ENCODE measurements at places on chromosomes 7 and 10.

- DNase-seq = peak; percentile 65
Measured at GRCh38 chr10:28089467-28089866, 90.6 kb upstream of the ODAD2 start.

GRCh38 chr7:45157653-45158401, at the start of gene RAMP3:
RAMP3 (plus strand) TSS chr7:45157791; CDS start chr7:45157829, 38 bp downstream.
- no peak for DNase-seq

- DNase-seq = no peak
Measured at GRCh38 chr7:133309333-133309732, 56.5 kb downstream of the EXOC4 start.

DNA sequence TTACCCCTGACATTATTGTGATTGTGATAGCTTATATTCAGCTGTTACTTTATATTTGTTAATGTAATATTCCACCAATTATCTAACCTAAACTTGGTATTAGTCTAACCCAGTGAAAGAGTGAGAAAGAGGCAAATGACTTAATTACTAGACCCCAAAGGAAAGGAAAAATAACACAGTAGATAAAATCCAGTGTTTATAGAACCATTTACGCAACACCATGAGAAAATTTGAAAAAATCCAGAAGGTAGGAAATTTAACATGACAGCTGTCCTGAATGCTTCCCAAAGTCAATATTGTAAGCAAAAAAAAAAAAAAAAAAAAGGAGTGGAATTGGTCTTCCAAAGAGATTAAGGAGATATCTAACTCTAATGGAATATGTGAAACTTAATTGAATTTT, 741.5 kb upstream of the GHITM start:
- DNase-seq = no peak

DNA sequence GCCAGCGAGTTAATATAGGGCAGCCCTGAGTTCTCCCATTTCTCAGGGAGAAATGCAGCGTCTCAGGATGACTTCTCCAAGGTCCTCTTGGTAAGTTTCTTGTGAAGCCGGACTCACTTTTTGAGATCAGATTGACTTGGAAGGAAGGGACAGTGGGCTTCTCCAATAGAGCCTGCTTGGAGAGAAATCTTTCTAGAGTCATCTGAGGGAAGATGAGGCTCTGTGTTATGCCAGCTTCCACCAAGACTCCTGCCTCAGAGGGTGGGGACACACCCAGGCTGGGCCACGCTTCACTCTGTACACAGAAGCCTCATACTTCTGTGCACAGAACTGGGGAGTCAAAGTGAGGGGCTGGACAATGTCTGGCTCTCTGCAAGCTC, 5.6 kb downstream of the C10orf105 start:
- DNase-seq = no peak

DNA sequence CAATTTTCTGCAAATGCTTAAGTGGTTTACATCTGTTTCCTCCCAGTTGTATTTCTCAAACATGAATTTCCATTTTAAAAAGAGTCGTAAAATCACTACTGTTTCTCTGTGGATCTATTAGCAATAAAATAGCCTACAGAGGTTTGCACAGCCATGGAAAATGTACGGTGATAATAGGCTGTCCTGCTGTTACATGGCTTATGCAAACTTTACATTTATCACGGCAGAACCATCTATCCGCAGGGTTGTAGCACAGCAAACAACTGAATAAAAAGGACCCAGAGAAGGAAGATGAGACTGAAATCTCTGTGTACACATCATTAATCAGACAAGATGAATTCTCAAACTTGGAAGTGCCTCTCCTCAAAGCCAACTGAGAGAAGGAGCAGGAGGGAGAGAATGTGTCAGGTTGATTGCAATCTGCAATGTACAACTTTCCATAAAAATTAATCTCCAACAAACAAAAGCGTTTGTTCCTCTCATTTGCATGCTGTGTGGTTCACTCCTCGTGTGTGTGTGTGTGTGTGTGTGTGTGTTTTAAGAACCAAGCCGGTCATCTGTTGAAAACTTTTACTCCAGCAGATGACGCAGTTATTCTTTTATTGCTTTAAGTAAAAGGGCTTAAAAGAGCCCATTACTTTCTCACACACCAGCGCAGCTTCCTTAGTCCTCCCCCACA, 279.3 kb downstream of the SKAP2 start:
- DNase-seq = no peak

GRCh38 chr10:110207011-110207804, at the start of gene MXI1:
MXI1 (plus strand) TSS chr10:110207605; CDS start chr10:110207809, 204 bp downstream.
- DNase-seq = peak; percentile 82

DNA sequence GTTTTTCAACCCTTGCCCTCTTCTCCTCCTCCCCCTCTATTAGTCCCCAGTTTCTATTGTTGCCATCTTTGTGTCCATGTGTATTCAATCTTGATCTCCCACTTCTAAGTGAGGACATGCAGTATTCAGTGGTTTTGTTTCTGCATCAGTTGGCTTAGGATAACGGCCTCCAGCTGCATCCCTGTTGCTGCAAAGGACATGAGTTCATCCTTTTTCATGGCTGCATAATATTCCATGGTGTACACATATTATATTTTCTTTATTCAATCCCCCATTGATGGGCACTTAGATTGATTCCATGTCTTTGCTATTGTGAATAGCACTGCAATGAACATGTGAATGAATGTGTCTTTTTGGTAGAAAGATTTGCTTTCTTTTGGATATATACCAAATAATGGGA, 190.4 kb upstream of the LYZL1 start:
- no peak for DNase-seq

DNA sequence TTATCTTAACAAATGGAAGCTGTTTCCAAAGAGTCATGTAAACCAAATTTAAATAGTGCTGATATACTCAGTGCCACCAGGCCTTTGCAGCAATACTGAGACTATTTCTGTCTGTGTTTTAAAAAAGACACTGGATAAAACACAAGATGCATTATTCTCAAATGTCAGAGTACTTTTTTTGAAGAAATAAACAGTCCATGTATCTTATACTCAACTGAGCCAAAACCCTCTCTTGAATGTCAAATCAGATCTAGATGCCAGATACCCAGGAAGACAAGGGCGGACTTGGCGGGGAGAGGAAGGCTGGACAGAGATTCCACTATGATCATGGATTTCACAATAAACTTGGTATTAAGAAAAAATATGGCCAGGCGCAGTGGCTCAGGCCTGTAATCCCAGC, 127.6 kb downstream of the COBL start:
- no peak for DNase-seq

DNA sequence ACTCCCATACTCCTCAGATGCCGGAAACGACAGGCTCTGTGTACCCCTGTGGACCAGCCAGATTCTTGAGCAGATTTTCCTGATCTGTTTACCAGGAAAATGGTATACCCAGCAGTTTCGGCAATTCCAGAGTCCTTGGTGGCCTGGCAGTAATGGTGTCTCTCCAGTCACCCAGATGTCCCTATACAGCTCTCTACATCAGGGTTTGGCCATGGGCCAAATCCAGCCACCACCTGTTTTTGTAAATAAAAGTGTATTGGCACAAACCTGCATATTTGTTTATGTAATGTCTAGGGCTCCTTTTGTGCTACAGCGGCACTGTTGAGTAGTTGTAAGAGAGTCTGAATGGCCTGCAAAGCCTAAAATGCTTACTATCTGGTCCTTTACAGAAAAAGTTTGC, 491.3 kb downstream of the RPS24 start:
- DNase-seq = no peak

- no peak for DNase-seq
Measured at GRCh38 chr7:24652251-24652939, 79.1 kb downstream of the PALS2 start.

GRCh38 chr7:3578399-3578798, 277.3 kb downstream of the SDK1 start:
- no peak for DNase-seq

DNA sequence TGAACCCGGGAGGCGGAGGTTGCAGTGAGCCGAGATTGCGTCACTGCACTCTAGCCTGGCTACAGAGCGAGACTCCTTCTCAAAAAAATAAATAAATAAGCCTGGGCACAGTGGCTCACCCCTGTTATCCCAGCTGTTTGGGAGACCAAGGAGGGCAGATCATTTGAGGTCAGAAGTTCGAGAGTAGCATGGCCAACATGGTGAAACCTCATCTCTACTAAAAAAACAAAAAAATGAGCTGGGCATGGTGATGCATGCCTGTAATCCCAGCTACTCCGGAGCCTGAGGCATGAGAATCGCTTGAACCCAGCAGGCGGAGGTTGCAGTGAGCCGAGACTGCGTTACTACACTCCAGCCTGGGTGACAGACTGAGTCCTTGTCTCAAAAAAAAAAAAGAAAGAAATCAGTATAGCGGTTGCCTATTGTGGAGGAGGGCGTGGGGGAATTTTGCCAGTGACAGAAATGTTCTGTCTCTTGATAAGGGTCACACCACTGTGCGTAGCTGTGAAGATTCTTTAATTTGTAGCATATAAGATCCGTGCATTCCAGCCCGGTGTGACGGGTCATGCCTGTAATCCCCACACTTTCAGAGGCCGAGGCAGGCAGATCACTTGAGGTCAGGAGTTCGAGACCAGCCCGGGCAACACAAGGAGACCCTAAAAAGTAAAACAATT, 17.9 kb upstream of the EIF3B start:
- DNase-seq = no peak

GRCh38 chr10:44539178-44539577, 154.3 kb upstream of the CXCL12 start:
- DNase-seq = no peak

GRCh38 chr7:47188136-47188535, 393.8 kb downstream of the TNS3 start:
- DNase-seq = no peak

GRCh38 chr10:92184977-92185376, 105.9 kb downstream of the CPEB3 start:
- DNase-seq = no peak

- DNase-seq = peak; percentile 20
Measured at GRCh38 chr10:43078986-43079273, 2.1 kb downstream of the RET start.

DNA sequence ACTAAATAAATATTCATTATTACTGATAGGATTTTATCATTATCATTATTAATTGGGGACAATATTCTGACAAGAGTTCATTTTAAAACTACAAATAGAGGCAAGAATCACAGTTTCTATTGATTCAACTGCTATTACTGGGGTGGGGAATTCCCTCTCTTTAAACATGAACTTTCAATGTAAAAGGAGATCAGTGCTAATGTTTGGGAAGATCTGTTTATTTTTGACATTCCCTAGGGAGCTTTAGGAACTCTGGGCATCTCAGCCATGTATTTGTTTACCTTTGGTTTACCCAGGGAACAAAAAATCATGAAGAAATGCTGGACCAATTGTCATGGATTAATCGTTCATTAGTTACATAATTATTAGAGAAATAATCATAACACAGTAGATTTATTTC, 443.2 kb upstream of the AKR1E2 start:
- DNase-seq = peak; percentile 61

GRCh38 chr7:12643644-12644043, 43.8 kb upstream of the ARL4A start:
- DNase-seq = no peak

DNA sequence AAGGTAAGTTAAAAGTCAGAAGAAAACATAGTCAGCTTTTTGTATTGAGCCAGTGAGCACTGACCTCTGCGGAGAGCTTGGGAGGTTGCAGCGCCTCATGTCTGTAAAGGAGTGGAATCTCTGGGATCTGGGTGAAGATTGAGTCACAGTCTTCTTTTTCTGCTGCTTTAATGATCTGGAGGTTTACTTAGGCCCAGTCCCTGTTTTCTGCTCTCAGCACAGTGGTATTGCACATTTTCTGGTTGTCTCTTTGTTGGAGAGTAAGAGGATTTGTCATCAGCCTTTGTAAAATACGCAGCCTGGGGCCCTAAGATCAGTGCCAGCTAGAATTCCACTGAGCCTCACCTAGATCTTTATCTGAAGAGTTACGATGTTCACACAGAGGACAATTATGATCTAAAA, 58.3 kb upstream of the GJD4 start:
- DNase-seq = no peak

DNA sequence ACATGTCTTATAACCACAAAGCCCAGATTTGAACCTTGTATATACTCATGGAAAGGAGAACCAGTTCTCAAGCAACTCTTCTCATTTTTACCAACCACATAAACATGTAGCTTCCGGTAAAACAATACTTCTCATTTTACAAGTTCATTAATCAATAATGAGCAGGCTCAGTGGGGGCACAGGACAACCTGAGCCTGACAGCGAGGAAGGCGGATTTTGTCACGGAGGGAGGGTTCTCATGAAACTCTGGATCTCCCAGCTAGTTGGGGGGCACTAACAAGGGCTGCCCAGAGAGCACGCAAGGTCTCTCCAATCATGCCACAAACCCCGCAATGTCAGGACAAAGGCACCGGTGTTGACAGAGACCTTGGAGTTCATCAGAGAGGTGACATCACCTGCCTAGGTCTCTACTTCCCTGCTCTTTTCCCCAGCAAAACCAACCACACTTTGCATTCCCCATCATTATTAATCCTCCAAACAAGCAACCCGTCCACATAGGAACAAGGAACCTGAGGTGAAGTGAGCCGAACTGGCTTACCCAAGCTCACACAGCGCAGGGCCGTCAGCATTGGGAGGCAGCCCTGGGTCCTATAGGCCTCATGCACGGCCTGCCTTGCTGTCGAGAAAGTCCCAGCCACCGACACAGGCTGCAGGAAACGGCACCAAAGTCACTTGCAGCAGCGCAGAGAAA, 192.1 kb upstream of the KLF14 start:
- no peak for DNase-seq

GRCh38 chr7:30224511-30225062, 59.8 kb upstream of the ZNRF2 start:
- DNase-seq = peak; percentile 93

DNA sequence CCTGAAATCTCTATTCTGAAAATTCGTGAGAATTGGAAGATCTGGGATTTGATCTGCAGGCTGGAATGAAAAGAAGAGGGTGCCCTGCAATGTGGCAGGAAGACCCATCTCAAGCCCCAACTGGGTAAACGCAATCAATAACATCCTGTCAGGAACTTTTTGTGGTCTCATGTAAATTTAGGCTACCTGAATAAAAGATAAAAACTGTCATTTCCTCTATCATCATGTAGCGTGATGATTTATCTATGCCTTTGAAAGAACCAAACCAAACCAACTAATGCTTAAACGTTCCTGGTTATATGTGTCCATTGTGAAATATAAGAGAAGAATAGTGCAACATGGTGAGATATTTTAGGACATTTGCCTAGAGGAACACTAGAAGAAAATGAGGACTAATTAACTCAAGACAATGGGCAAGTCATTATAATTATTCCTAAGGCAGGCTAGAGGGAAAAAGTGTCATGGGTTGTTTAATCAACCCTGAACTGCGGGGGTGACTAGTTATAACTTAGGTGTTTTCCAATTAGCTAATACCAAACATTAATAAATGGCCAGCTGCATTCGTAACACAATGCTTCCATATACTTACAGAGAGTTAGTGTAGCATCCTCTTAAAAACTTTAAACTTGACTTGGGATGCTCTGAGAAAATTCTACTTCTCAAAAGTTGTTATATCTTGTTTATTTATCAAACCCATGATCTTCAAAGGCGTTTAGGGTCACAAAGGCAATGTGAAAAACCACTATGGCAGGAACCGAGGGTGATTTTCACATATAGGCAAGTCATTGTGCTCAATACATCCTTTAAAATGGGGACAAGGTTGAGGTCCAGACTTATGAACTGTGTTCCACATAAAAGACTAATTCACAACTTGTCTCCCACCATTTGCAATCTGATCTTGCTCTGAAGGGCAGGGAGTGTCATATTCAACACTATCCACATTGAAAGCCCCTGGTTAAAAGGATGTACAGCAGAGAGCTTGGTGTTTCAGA, 48.6 kb upstream of the ADO start:
- DNase-seq = no peak

Data from fibroblast of skin of scalp (primary cell).